ENCODE measurements at places on chromosomes 2 and 18.

- no peak for DNase-seq
These were observed 19.7 kb upstream of the STPG4 start for GRCh38 chr2:47174733-47175361.

DNA sequence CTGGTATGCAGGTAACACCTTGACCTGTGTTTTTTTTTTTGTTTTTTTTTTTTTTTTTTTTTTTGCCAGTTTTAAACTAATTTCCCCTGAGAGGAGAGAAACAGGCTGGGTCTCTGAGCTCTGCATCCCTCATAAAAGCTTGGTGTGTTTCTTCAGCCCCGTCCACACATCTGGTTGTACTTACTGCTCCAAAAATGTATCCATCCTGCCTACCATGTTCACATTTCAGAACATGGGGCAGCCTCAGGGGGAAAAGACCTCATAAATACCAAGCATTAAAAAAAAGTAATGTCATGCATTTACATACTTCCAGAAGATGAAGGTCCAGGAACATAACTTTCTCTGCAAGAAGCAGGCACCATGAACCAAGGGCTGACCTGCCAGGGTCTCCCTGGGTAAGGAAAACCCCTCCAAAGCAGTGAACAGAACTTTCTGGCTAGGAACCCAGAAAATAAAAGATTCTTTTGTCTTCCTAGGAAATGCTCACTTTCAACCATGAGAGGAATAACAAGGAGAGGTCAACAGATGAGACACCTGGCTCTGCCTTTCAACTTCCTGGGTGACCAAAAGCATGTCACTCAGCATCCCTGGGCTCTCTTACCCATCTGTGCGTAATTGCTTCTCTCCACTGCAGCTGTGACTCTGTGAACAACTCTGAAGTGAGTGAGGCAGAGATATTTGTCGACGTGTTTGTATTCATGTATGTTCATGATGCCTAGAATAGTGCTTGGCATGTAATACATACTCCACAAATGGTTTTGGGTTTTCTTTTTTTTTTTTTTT lies 118.6 kb downstream of the MCFD2 start:
- no peak for DNase-seq

- DNase-seq = no peak
These were observed 797.0 kb upstream of the CHAC2 start for GRCh38 chr2:52970642-52971041.

- DNase-seq = no peak
These were observed 115.2 kb downstream of the MYO5B start for GRCh38 chr18:50079571-50080295.

GRCh38 chr2:234320066-234320465 lies 176.8 kb downstream of the ARL4C start:
- DNase-seq = no peak

DNA sequence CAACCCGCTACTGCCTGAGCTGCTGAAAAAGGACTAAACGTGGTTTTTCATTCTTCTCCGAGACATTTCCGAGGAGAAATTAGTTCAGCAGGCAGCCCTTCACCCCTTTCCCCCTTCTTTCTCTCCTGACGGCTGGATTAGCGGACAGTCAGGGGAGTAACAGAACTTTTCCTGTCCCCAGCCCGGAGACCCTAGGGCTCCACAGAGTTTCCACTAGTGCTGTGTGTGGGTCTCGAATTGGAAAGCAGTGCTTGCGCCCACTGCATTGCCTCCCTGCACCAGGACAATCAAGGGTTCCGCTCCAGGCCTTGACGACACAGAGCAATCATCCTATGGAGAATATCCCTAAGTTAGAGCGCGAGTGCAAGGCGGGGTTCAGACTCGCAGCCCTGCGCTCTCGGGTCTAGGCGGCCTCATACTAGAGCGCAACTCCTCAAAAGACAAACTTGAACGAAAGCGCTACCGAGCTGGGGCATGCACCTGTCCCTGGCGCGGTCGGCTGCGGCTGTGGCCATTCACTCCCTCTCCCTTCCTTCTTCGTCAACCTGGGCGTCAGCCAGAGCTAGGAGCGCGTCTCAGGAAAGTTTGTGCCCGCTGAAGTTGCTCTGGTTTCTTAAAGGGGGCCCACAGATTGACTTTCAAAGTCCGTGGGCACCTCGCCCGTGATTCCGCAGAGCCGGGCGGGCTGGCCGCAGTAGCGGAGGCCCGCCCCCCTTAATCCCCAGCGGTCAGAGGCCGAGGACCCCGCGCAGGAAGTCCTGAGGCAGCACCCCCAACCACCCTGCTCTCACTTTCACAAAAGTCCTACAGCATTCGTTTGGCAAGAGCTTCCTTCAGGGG lies 801 bp downstream of the OSR1 start:
- no peak for DNase-seq
